ENCODE measurements at places on chromosomes 12 and 14.

GRCh38 chr14:106813477-106813823 lies 1287.1 kb downstream of the TMEM121 start:
- no peak for DNase-seq

GRCh38 chr14:67784244-67784823 lies 32.1 kb downstream of the ZFYVE26 start:
- DNase-seq, result no peak

DNA sequence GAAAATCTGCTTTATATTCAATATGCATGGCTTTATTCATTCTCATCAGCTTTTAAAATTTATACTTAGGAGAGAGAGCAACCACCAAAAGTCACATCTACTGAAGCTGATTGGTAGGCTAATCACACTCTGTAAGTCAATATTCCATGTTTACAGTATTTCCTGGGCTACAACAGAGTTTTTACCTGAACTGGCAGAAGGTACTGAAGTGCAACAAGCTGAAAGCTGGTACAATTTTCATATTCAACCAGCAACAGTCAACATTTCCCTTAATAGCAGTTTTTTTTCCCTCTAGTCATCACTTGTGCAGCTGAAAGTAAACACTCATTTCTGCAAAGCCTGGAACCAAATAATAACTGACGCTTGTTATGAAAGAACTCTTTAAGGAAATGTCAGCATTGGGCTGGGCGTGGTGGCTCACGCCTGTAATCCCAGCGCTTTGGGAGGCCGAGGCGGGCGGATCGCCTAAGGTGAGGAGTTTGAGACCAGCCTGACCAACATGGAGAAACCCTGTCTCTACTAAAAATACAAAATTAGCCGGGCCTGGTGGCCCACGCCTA lies 12.9 kb downstream of the BRAP start:
- no peak for DNase-seq

GRCh38 chr12:61574339-61574738 lies 685.9 kb upstream of the USP15 start:
- no peak for DNase-seq

DNA sequence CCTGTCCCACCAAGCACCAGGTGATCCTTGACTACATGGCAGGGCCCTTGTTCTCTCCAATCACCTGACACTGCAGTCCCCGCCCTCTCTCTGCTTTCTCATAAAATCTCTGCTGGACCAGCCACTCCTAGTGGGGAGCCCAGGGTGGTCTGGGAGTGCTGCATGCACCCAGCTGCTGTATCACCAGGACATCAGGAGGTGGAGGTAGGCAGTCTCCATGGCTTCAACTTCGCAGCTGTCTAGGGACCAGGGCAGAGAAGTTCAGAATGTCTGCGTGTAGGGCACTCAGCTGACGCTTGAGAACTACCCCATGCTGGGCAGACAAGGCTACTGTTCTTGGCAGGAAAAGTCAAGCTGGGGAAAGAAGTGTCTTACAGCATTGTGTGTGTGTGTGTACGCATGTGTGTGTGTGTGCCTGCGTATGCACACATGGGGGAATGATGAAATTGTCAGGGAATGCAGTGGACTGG lies 2.6 kb downstream of the WSCD2 start:
- no peak for DNase-seq

DNA sequence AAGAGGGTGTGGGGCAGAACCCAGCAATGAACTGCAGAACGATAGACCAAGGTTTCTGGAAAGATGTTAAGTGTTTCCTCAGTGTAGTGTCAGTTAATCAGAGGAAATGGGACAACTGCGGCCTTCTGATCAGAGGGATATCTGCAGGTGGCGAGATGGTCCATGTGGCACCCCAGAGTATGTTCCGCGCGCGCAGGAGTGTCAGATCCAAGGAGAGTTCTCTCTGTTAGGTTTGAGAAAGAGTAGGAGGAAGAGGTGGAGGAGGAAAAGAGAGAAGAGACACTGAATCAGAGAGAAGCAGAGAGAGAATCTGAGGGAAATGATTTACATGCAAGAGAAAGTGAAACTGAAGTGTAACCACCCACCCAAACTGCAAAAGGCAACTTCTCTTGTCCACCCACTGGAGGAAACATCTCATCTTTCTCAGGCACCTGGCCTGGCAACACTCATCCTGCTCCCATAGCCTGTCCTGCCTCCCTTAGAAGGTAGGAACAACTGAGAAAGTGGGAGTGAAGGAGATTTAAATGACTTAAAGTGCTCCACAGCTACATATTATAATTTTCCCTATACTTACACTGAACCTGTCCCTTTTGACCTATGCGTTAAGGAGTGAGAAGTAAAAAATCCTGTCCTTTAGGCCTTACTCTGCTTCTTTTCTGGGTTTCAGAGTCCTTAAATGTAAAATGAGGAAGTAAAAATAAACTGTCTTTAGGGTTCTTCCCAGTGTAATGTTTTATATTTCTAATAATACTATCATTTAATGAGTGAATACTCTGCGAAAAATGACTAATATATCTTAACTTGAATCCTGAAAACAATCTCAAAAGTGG lies 6.8 kb upstream of the TESPA1 start:
- DNase-seq, result no peak

GRCh38 chr14:88868558-88869159 lies 44.2 kb downstream of the TTC8 start:
- peak; percentile 18 for DNase-seq

DNA sequence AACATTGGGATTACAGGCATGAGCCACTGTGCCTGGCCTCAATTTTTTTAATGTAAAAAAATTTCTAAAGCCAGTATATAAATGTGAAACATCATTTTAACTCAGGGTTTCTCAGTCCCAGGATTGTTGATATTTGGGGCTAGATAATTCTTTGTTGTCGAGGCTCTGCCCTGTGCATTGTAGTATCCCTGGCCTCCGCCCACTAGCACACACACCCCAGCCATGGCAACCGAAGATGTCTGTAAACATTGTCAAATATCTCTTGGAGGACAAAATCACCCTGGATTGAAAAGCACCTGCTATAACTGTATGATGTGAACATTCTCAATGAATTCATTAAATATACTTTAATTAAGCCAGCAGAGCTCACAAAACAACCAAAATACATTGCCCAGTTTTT lies 8.4 kb upstream of the CIT start:
- DNase-seq, result no peak
